NCI-H446 treated with DMSO at 0.1 percent for 48 hours (cell line): ENCODE measurements at places on chromosomes 6 and 20.

DNA sequence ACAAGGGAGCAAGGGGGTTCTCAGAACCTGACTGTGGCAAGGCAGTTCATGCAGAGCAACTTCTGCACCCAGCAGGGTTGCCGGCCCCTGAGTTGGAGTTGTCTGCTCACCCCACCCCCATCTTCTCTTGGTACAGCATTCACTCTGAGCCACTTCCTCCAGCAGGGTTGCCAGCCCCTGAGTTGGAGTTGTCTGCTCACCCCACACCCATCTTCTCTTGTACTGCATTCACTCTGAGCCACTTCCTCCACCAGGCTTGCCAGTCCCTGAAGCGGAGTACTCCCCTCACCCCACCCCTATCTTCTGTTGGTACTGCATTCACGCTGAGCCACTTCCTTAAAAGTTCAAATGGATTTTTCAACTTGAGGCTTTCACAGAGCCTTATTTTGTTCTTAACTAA, 79.7 kb upstream of the SYNDIG1 start:
- no peak for DNase-seq

GRCh38 chr6:37919417-37920157, 100.1 kb downstream of the ZFAND3 start:
- no peak for DNase-seq

DNA sequence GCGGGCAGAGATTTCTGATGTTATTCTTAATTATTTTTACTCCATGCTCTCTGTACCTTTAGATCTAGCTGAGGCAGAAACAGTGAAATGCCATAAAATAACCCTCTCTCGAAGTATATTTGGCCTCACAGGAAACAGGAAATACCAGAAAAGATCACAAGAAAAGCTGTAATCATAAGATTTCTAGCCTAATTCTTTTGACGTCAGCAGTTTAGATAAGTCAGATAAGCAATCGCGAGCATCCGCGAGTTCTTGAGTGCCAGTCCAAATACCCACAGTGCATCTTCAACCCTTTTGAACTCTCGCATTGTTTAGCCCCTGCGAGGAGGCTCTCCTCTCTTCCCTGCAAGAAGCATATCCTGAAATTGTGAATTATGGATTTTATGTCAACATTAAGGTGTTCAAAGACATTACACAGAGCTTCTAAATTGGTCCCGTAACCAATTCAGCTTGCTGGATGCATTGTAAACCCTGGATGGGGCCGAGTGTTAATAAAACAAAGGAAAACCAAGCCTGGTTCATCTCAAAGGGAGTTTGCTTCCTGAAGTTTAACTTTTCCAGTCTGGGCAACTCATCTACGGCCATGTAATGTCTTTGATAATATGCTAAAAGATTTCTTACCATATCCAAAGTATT, 198.9 kb downstream of the MTFR2 start:
- no peak for DNase-seq

GRCh38 chr6:3490625-3490980, 33.8 kb upstream of the SLC22A23 start:
- no peak for DNase-seq

DNA sequence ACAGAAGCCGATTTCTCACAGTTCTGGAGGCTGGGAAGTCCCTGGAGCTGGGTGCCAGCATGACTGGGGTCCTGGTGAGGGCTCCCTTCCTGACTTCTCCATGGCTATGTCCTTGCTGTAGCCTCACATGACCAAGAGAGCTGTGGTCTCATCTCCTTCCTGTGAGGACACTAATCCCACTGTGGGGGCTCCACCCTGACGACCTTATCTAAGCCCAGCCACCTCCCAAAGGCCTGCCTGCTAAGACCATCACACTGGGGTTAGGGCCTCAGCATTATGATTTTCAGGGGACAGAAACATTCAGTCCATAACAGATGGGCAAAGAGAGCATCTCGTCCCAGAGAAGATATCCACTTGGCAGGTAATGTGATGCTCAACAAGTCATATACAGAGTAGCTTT, 16.8 kb downstream of the RPP40 start:
- no peak for DNase-seq

DNA sequence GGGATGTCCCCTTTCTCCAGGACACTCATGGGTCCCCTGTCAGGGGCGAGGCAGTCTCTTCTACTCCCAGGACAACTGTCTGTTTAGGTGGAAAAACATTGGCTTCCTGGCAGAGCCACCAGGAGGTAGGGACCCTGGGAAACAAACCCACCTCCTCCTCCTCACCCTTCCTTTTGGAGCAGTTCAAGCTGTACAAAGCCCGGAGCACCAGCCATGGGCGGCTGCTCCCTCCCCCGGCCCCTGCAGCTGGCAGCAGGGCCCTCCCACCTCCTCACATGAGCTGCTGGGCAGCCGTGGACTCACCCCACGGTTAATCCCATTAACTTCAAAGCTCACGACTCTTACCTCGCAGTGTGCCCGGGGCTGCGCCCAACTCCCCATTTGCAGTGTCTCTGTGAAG, 48.6 kb downstream of the CDH4 start:
- no peak for DNase-seq

DNA sequence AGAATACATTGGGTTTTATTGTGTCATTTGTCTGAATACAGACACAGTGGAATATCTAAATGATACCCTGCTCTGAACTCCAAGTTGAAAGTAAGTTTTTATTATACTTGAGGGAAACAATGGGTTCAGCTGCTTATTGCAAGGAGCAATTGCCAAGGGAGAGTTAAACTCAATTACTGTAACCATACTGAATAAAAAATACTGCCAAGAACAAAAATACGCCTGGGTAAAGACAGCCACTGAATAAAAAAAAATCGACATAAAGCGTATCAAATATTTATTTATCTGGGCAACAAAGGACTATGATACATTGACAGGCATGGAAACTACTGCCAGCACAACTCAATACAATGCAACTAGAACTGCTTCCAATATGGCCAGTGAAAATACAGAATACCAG, 18.1 kb downstream of the TFAP2A start:
- DNase-seq: no peak

GRCh38 chr20:50801747-50802125, 6.9 kb downstream of the BCAS4 start:
- DNase-seq: no peak
